Endothelial cell of umbilical vein (primary cell): ENCODE measurements at places on chromosomes 1 and 21. TPM values are rescaled to one million over a fixed set of nuclear protein-coding genes. Genes with fewer than 3 reads are reported as not detected.

Gene KANK4
- total RNA-seq = not detected in 2 replicates

Gene SLC35F3
- total RNA-seq = not detected in 2 replicates

Gene OLIG1
- total RNA-seq = not detected in 2 replicates

Gene S100A12
- not detected in 2 replicates for total RNA-seq

Gene PADI3
- not detected in 2 replicates for total RNA-seq

Gene SLC22A15
- total RNA-seq = 0.44 TPM in 1 of 2 replicates, not detected in the other

Gene PSMG1
- 66.3 and 75.9 TPM in 2 replicates for total RNA-seq

Gene STUM
- not detected in 2 replicates for total RNA-seq

Gene MAN1C1
- total RNA-seq = 0.85 and 4.0 TPM in 2 replicates

Gene FMN2
- total RNA-seq = not detected in 2 replicates

Gene RGS13
- total RNA-seq = not detected in 2 replicates

Gene MYBPHL
- not detected in 2 replicates for total RNA-seq

Gene LAMTOR5
- 137 and 150 TPM in 2 replicates for total RNA-seq

Gene C1QC
- total RNA-seq = not detected in 2 replicates

Gene KCNJ15
- 1.4 and 1.5 TPM in 2 replicates for total RNA-seq

Gene AIM2
- total RNA-seq = not detected in 2 replicates

Gene CDK18
- total RNA-seq = 0.32 and 1.2 TPM in 2 replicates
